Progenitor cell of endocrine pancreas (in vitro differentiated cells): ENCODE measurements at places on chromosomes 7 and 10. TPM values are rescaled to one million over a fixed set of nuclear protein-coding genes. Genes with fewer than 3 reads are reported as not detected.

Gene TMEM248
- 71.8 and 77.2 TPM in 2 replicates for total RNA-seq

Gene SPDYE11
- total RNA-seq, result 0.22 TPM in 1 of 2 replicates, not detected in the other

Gene STAG3
- total RNA-seq, result 2.4 and 2.5 TPM in 2 replicates

Gene C10orf88
- 13.5 and 14.7 TPM in 2 replicates for total RNA-seq

Gene ZCWPW1
- 2.5 and 3.8 TPM in 2 replicates for total RNA-seq

Gene TAF5
- total RNA-seq, result 7.7 and 8.9 TPM in 2 replicates

Gene CFAP69
- total RNA-seq, result 12.0 and 12.4 TPM in 2 replicates

Gene TNKS2
- total RNA-seq, result 52.8 and 53.2 TPM in 2 replicates

Gene AGAP5
- total RNA-seq, result 15.5 and 17.3 TPM in 2 replicates

Gene HOXA11
- total RNA-seq, result not detected in 2 replicates

Gene ATG9B
- total RNA-seq, result 0.58 and 0.79 TPM in 2 replicates

Gene ZNF239
- total RNA-seq, result 11.8 and 12.3 TPM in 2 replicates

Gene ANXA8L1
- total RNA-seq, result not detected in 2 replicates

Gene BLNK
- total RNA-seq, result 1.6 and 1.8 TPM in 2 replicates

Gene FFAR4
- total RNA-seq, result 0.07 and 0.13 TPM in 2 replicates

Gene CASP7
- 11.6 and 12.8 TPM in 2 replicates for total RNA-seq

Gene PNLIPRP3
- total RNA-seq, result not detected in 2 replicates

Gene SLC26A3
- 2.0 and 2.8 TPM in 2 replicates for total RNA-seq

Gene CALML3
- total RNA-seq, result not detected in 2 replicates

Gene NPY
- 1.1 TPM in 1 of 2 replicates, not detected in the other for total RNA-seq
